ENCODE measurements at places on chromosomes 3 and 15. TPM values are rescaled to one million over a fixed set of nuclear protein-coding genes. Genes with fewer than 3 reads are reported as not detected.

CPNE9 gene
- not detected for total RNA-seq

CASR gene
- 1.2 TPM for total RNA-seq

CPN2 gene
- not detected for total RNA-seq

GRCh38 chr3:124800511-124801258 is 70.4 kb downstream of the UMPS start:
- no peak for DNase-seq

DNA sequence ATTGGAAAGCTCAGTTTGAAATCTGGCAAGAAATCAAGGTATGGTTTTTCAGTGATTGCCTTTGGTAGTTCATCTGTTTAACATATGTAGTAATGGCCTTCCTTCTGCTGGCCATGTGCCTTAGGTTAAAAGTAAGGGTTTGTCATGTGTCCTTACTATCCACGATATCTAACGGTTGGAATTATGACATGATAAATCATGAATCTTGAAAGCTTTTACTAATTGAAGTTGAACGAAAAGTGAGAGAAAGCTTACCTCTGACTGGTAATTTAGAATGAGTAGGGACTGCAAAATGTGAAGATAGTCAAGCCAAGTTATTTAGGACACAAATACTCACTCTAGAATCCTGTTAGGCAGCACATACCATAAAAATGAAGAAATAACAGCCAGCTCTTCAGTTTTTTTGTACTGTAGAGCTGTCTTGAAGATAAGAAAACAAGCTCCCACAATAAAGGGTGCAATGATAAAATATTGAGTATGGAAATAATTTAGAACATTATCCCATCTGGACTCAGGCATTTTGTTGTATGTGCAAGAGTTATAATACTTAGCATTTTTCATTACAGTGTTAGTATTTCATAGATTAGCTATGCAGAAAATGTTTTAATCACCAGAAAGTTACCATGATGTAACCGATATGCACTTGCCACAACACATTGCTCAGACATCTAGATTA is 303.4 kb downstream of the ZNF385D start:
- no peak for DNase-seq

GRCh38 chr3:88668180-88668579 is 439.2 kb upstream of the EPHA3 start:
- DNase-seq, result no peak

Measured in prostate gland (tissue), 2 donors.